Stimulated activated CD8-positive, alpha-beta memory T cell treated with anti-CD3 and anti-CD28 coated beads, Interleukin-2, amount 100 ng/mL, for 1 hour (primary cell): ENCODE measurements at places on chromosomes 7 and 10.

GRCh38 chr10:35416619-35417312, 80.5 kb downstream of the CCNY start:
- no peak for DNase-seq

GRCh38 chr7:150854066-150855000, 2.0 kb downstream of the AOC1 start:
- no peak for DNase-seq

DNA sequence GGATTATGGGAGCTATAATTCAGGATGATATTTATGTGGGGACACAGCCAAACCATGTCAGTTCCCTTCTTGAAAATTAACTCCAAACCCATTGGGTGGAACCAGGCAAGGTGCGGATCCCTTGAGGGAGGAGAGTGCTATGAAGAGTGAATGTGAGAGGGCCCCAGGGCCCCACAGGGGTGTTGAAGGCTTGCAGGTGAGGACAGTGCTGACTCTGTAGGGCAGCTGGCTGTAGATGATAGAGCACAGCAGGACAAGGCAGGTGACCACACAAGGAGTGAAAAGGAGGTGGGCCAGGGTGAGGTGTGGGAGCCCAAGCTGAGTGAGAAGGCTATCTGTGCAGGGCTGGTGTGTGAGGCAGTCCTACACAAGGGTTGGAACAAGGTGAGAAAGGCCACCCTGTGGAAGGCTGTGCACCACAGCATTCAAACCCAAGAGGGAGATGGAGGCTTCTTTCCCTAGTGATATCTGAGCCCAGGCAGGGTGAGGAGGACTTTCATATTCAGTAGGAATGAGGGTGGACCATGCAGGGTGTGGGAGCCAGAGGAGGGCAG, 746.0 kb upstream of the CELF2 start:
- DNase-seq = no peak

GRCh38 chr10:75465450-75465827, 34.0 kb downstream of the LRMDA start:
- no peak for DNase-seq

GRCh38 chr7:112202816-112203215, 3.4 kb downstream of the DOCK4 start:
- DNase-seq = no peak

GRCh38 chr10:105875050-105875449, 1234.0 kb downstream of the SORCS3 start:
- DNase-seq = no peak

- DNase-seq = no peak
Observed at GRCh38 chr7:101146-102046, 91.0 kb upstream of the FAM20C start.

DNA sequence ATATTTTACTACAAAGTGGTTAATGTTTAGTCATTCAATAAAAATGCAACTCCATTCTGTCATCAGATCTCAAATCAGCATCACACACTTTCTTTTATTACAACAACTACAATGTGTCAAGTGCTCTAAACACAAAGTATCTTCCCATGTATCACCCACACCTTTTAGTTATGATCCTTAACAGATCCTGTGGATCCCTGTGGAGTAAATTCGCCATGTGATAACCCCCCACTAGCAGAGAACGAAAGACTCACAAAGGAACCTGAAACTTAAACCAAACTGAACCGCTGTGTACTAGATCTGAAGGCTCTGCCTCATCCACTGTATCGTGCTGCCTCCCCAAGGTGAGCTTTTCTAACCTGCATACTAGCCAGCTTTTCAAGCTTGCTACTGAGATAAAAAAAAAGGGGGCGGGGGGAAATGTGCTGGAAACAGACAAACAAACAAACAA, 1.7 kb downstream of the DPY19L1 start:
- no peak for DNase-seq

DNA sequence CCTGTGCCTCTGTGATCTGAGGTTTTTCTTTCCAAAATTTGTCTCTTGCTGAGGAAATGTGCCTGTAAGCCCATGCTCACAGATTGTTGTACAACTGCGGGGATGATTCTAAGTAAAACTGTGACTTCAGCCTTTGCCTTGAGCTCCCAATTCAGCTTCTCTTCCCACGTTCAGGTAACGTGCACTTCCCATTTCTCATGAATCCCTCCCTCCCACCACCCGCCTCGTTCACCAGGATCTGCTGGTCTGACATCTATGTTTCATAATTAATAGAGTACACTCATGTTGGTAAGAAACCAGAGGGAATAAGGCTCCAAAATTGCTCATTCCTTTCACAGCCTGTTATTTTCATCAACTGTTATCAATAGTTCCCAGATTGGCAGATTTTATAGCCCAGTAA, 332.6 kb upstream of the TPK1 start:
- no peak for DNase-seq

DNA sequence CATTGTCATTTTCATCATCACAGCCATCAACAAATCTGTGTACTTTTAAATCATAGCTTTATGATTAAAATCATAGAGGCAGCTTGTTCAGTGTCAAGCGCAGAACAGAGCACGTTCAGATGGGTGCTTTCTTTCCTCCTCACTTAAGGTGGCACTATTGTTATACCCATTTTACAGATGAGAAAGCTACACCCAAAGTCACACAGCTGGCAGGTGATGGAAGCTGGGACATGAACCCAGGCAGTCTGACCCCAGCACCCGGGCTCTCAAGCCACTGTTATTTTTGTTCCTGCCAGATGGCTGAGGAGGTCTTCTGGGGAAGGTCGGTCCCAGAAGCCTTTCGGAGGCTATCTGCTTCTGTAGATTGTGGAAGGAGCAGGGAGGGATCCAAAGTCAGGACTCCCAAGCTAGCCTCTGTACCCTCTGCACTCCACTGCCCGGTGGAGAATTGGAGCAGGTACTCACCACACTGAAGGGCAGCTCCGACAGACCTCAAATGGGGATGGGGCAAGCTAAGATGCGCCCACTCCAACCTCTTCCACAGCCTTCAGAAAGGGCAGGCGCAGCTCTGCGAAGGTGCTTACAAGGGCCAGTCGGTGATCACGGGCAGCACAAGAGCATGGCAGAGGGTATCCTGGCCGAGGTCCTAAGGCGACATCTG, 610 bp downstream of the AVPI1 start:
- DNase-seq = no peak

DNA sequence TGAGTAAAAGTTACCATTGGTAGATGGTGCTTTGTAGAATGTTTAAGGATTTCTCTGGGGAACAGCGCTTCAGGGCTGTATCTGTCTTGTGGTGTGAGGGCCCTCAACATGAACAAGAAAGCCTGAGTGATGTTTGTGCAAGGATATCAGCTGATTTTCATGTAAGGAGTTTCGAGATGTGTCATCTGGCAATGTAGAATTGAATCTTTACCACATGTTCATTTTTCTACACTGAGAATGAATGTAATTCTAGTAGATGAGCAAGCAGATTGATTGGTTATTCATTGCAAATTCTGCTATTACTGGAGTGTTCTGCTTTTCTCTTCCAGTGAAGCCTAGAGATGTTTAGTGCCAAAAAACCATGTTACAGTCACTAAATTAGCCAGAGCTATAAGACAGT, 87.7 kb downstream of the ST7 start:
- DNase-seq = no peak

- no peak for DNase-seq
Observed at GRCh38 chr7:27235387-27236311, 7.0 kb upstream of the EVX1 start.

- DNase-seq = no peak
Observed at GRCh38 chr7:155206318-155207020, 91.2 kb upstream of the INSIG1 start.

DNA sequence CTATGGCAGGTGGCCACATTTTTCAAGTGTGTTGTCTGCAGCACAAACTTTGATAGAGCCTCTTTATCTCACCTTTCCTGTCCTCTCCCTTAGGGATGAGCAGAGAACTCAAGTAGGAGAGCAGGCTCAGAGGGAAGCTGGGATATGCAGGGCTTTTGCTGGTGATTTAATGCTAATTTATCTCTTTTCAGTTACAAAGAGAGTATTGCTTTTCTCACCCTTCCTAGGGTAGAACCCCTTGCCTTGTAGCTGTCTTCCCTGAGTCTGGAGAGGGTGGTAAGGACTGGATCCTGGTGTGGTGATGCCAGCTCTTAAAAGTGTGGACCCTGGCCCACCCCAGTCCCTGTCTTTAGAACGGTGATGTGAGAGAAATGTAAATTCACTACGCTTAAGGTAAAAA, 1061.4 kb downstream of the TYW1 start:
- no peak for DNase-seq

GRCh38 chr7:48337012-48337621, 165.9 kb downstream of the ABCA13 start:
- DNase-seq = no peak

- no peak for DNase-seq
Observed at GRCh38 chr10:30861221-30861620, 170.4 kb downstream of the ZNF438 start.

DNA sequence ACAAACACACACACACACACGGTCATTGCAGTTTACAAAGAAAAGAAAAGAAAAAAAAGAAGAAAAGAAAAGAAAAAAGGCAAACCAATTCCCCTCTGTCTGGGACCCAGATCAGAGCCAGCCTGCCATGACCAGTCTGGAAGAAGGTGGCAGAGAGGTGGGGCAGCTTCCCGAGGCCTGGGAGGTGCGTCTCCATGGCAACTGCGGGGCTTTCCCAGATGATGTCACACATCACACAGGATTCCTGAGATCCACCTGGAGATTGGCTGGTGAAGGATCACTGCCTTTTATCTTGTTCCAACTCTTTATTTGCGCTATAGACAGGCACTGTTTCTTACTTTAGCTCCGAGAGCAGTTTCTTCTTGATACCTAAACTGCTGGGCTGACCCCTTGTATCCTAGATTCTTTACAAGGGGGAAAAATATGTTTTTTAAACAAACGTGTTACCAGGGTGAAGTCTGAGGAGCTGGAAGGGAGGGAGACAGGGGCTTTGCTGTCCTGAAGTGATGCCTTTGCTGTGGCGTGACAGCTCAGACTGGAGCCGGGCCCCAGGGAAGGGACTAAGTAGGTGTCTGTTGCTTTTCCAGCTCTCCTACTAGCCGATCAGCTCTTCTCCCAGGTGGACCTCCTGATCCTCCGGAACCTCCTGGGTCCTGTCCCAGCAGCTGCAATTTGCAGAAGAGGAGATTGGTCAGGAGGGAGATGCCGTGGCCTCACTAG, 298.5 kb downstream of the KLF6 start:
- DNase-seq = no peak

GRCh38 chr10:92811986-92812385, 36.3 kb upstream of the EXOC6 start:
- no peak for DNase-seq

DNA sequence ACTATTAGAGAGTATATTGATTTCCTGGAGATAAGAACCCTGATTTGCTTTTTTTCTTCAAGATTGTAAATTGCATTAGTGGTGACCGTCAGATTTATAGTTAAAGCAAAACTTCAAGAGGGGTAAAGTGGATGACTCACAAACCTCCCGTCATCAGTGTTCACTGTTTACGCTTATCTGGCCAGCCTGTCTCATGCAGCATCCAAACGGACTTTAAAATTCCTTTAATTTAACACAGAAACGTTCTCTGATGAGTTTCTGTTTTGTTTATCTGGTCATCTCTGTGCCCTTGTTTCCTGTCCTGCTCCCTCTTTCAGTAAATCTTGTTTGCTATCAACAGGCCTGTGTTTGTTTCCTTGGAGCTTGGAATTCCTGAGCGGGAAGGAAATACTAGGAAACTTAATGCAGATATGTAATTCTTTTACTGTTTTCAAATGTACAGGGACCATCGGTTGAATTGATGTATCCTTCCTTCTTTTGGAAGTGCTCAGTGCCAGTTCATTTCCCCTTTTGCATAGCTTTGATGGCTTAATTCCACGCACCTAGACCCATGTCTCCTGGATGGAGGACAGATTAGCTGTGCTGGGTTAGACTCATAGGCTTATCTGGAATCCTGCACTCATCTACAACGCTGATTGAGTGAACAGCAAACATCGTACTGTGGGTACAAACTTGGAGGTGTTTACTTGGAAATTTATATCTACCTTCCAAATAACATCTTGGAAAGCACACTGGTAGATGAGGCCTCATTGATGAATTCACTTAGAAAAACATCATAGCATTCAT, 21.3 kb downstream of the PTPRE start:
- no peak for DNase-seq

- DNase-seq = no peak
Observed at GRCh38 chr10:123912871-123913270, 21.3 kb upstream of the CPXM2 start.

- no peak for DNase-seq
Observed at GRCh38 chr7:110486549-110486948, 604.4 kb upstream of the LRRN3 start.

DNA sequence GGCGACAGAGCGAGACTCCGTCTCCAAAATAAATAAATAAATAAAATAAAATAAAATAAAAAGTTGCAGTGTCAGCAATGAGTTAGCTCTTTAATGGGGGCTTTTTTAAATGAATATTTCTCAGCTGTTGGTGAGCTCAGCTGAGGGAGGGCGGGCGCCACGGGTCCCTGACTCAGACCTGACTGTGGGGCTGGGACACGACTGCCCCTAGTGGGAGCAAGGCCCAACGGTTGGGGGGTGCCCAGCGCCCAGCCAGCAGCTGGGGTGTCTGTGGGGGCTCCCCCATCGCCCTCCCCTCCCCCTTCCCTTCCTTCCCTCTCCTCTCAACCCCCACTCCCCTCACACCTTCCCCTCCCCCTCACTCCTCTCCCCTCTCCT, 46.6 kb downstream of the PWWP2B start:
- DNase-seq = peak; percentile 50

- no peak for DNase-seq
Observed at GRCh38 chr7:124072603-124073309, 39.9 kb upstream of the TMEM229A start.

DNA sequence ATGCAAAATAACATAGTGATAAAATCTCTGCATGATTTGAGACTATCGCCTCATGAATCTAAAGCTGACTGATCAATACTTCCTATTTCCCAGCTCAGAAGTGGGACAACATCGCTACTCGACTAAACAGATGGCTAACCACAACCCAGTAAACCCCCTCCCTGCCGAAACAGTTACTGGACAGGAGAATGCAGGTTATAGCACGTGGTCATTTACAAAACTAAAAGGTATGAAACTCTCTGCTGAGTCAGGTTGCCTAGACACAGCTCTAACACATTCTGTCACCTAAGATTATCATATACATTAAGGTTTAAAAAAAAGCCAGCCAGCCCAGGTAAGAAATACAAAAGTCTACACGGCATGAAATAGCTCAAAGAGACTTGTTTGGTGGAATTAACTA, 64.0 kb downstream of the CTBP2 start:
- no peak for DNase-seq

GRCh38 chr10:112471878-112472487, 25.0 kb downstream of the VTI1A start:
- DNase-seq = no peak
